CD4-positive, alpha-beta T cell (primary cell): ENCODE measurements at places on chromosomes 2 and 18.

DNA sequence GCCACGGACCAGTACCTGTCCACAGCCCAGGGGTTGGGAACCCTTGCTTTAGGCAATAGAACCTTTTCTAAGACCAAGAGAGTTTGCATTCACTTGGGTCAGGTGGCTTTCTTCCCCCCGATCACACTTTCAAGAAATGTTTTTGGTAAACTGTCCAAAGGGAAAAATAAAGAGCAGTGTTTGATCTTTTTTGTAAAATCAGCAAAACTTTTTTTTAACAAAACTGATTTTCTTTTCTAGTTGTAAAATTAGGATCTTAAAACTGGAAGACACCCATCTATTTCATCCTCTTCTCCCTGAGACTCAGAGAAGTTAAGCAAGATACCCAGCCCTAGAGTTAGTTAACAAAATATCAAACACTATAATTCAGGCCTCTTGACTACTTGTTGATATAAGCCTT is 6.1 kb upstream of the SESTD1 start:
- DNase-seq: no peak

DNA sequence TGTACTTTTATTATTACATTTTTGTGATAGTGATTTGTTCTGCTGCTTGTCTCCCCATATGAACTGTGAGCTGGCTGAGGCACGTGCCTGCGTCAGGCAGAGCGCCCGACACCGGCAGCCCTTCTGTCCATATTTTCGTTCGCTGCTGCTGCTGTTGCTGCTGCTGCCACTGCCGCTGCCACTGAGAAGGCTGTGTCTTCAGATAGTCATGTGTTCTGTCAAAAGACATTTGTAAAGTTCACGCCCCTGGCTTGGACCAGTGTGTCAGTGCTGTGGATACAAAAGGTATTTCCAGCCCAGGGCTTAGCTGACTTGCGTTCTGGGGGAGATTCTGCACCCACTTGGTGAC is 47.0 kb downstream of the TWIST2 start:
- DNase-seq: no peak

DNA sequence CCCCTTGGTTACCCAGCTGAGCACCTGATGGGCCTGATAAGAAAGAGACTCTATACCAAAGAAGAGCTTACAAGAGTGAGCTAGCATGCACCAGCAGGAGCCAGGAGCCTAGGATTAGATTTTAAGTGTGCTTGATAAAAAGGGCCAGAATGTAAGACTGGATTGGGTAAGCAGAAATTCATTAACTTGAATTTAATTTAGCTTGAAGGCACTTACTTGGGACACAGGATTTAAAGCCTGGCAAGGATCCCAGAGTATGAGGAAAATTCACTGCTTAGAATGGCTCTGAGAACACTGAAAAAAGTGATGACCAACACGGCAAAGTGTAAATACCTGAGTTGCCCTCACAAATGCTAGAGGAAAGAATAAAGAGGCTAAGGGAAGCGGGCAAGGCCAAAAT is 91.3 kb upstream of the RBBP8 start:
- DNase-seq: no peak

GRCh38 chr18:28002841-28003240 is 174.1 kb downstream of the CDH2 start:
- no peak for DNase-seq

- no peak for DNase-seq
Measured at GRCh38 chr2:161576421-161576820, 47.8 kb upstream of the SLC4A10 start.

GRCh38 chr2:230602562-230603230 is 109.9 kb upstream of the CAB39 start:
- peak; percentile 81 for DNase-seq

GRCh38 chr2:140596447-140596846 is 1534.4 kb downstream of the LRP1B start:
- no peak for DNase-seq
